ENCODE measurements at places on chromosomes 4 and X.

- no peak overlapping the region for H3K27ac ChIP-seq
- no peak overlapping the region for H3K4me3 ChIP-seq
- no peak for DNase-seq
These were observed 143.5 kb upstream of the GK2 start for GRCh38 chr4:79551555-79551954.

DNA sequence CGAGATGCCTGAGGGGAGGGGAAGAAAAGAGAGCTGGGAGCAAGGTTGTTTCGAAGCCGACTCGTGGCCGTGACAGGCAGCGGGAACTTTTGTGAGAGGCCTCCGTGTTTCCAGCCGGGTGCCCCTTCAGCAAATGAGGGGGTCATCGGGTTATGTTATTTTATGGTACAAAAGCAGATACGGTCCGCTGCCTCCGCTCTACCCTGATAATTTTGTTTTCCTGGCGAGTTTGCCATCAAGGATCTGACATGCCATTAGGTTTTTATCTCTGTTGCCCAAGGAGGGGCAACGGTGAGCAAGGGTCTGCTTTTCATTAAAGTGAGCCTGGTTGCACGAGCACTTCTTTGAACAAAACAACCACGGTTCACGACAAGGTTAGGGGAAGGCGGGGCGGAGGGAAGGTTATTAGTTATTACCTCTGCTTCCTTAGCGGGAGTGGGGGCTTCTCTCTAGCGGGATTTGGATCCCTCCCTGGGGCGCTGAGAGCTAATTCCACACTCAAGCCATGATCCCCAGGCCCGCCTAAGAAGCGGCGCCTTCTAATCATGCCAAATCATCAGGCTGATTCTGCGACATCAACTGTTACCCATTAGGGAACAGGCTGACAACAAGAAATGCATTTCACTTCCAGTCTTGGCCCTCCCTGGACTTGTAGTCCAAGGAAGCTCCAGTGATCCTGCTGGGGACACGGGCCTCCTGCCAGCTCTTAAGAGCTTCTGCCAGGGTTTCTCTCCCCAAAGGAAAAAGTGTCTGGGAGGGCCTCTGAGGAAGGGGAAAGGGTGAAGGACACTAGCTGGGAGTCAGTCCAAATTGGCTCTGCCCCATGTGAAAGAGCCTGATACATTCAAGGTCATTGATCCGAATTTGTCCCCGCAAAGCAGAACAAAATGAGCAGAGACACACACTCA, 617.7 kb downstream of the MID1IP1 start:
- no peaks in the 10 kb centered on the region for H3K36me3 ChIP-seq
- no peaks in the 10 kb centered on the region for H3K4me1 ChIP-seq
- peak overlapping the region; percentile 46 for H3K27ac ChIP-seq
- H3K4me3 ChIP-seq = no peak overlapping the region

- H3K4me1 ChIP-seq = no peaks in the 10 kb centered on the region
- H3K27ac ChIP-seq = no peak overlapping the region
- H3K27me3 ChIP-seq = no peaks in the 10 kb centered on the region
- no peak overlapping the region for H3K4me3 ChIP-seq
- no peaks in the 10 kb centered on the region for H3K36me3 ChIP-seq
These were observed 15.1 kb upstream of the NKX3-2 start for GRCh38 chr4:13559413-13559812.

DNA sequence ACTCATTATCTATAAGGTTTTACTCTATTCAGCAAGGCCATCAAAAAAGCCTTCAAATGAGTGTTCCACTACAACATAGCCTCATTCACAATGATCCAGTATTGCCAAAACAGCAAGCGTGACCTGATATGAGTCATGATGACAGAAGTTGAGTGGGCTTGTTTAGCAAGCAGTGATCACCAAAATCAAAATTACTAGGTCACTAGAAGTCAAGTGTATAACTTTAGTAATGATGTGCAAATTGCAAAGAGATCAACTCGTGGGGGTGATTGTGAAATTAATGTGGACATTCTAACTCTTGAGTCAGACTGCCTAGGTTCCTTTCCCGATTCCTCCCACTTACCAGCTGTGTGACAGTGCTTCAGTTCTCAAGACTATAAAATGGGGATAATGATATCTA, 124.5 kb downstream of the CHM start:
- no peak overlapping the region for H3K4me3 ChIP-seq
- no peak overlapping the region for H3K27ac ChIP-seq
- no peak for DNase-seq

GRCh38 chr4:152106113-152106763, 345.4 kb upstream of the GATB start:
- H3K4me3 ChIP-seq = no peak overlapping the region
- peak; percentile 57 for DNase-seq
- H3K27ac ChIP-seq = no peak overlapping the region
- no peaks in the 10 kb centered on the region for H3K27me3 ChIP-seq

GRCh38 chr4:36214735-36215485, 29.4 kb downstream of the ARAP2 start:
- H3K36me3 ChIP-seq = peaks cover 16% of the 10 kb centered on the region
- no peak overlapping the region for H3K4me3 ChIP-seq
- no peaks in the 10 kb centered on the region for H3K27me3 ChIP-seq
- DNase-seq = no peak

GRCh38 chr4:90084967-90085295, 42.3 kb upstream of the CCSER1 start:
- no peak for DNase-seq
- no peaks in the 10 kb centered on the region for H3K4me1 ChIP-seq
- H3K27me3 ChIP-seq = no peaks in the 10 kb centered on the region
- no peak overlapping the region for H3K4me3 ChIP-seq
- no peak overlapping the region for H3K27ac ChIP-seq

DNA sequence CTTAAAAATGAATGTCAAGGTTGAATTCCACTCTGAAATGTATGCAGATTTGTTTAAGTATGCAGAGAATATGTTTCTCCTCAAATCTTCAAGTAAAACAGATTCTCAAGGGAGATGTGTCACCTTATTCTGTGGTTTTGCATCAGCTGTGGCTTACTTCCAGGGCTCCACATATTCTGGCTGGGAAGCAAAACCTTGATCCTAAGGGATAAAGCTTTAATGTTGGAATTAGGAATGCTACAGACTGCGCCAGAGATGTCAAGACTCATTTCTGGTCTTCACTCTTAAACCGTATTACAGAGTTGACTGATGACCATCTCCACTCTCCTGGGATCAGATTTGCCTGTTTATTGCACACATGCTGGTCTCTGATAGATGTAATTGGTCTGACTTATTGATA, 143.9 kb upstream of the DIPK2B start:
- H3K27me3 ChIP-seq = no peaks in the 10 kb centered on the region
- H3K27ac ChIP-seq = no peak overlapping the region
- H3K36me3 ChIP-seq = no peaks in the 10 kb centered on the region

DNA sequence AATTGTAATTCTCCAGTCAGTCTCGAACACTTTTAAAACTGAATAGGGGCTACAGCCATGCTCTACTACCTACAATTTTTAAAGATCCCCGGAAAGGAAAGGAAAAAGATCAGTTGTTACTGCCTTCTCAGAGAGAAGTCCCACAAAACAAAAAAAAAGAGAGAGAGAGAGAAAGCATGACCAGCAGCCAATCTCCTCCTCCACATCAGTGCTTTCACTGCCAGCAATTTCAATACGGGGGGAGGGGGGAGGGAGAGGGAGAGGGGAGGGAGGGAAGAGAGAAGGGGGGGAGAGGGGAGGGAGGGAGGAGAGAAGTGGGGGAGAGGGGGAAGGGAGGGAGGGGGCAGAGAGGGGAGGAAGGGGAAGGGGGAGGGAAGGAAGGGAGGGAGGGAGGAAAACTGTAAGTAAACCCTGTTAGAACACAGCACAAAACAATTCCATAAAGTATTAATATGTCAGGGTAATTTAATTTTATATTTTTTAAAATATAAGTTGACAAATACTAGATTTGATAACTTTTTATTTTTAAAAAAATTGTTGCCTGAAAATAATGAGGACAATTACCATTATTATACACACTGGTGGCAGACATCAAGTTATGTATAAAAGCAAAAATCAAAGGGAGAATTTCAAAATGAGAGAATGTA, 108.0 kb downstream of the LRBA start:
- H3K27me3 ChIP-seq = no peaks in the 10 kb centered on the region
- no peaks in the 10 kb centered on the region for H3K4me1 ChIP-seq
- H3K4me3 ChIP-seq = no peak overlapping the region
- H3K36me3 ChIP-seq = peaks cover 22% of the 10 kb centered on the region

DNA sequence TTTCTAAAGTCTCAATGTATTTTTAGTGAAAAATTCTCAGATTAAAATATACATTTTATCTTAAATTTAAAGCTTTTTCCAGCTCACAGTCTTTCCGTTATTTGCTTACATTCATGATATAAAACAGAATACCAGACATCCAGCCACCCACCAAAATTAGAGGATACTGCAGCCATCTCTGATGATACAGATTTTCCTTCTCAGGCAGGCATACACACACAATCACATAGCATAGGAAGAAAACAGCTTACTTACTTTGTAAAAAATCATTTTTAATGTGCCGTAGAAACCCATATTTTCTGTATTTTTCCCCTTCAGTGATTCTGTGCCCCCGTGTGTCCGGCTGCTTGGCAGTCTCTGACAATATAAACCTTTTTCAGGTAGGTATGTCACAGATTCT, 183.7 kb downstream of the FBXW7 start:
- peaks cover 8% of the 10 kb centered on the region for H3K4me1 ChIP-seq
- H3K36me3 ChIP-seq = no peaks in the 10 kb centered on the region
- H3K27me3 ChIP-seq = no peaks in the 10 kb centered on the region
- H3K27ac ChIP-seq = no peak overlapping the region
